Activated naive CD4-positive, alpha-beta T cell treated with Interleukin-2 at 50 U/mL for 16 hours (primary cell): ENCODE measurements at places on chromosomes 13 and 19.

DNA sequence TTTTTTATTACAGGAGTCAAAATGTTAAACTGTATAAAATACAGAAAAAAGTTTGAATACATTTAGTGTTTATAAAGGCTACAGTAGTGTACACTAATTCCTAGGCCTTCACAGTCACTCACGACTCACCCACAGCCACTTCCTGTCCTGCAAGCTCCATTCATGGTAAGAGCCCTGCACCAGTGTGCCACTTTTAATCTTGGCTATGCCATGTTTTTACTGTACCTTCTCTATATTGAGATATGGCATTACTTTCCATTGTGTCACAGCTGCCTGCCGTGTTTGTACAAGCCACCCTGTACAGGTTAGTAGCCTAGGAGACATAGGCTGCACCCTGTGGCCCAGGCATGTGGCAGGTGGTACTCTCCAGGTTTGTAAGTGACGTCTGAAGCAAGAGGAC lies 32.1 kb downstream of the C1QTNF9 start:
- no peak for DNase-seq

DNA sequence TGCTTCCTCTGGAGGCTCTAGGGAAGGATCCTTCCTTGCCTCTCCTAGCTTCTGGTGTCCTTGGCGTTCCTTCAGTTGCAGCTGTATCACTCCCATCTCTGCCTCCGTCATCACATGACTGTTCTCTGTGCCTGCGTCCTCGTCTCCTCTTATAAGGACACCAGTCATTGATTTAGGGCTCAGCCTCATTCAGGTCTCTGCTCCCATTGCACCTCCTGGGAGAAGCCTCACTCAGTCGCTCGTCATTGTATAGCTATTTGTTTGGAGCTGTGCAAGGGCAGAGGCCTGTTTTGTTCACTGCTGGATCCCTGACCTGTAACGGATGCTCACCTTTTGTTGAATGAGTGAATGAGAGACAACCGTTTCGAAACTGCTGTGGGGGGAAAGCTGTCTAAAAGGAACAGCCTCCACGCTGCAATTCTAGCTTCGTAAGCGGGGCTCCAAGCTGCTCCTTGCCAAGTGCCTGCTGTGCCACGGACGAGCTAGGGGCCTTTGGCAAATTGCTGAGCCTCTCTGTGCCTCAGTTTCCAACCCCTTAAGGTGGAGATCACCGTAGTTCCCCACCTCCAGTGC lies 17.2 kb downstream of the BRSK1 start:
- DNase-seq = no peak

- no peak for DNase-seq
These were observed 39.0 kb upstream of the IGSF23 start for GRCh38 chr19:44574186-44574950.

DNA sequence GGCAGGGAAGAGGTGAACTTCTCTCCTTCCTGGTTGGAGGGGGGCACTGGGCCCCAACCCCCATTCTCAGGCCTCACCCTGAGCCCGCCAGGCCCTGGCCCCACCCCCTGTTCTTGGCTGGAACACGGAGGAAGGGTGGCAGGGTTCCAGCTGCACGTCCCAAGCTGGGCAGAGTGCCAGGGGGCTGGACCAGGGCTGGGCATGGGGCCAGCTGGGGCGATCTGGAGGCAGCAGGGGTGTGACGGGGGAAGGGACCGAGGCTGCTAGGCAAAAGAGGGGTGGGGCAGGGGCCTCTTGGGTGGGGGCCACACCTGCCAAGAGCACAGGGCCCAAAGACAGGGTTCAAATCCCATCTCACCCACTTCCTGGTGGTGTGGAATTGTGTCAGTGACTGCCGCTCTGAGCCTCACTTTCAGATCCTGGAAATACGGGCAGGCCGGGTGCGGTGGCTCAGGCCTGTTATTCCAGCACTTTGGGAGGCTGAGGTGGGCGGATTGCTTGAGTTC lies 2.2 kb downstream of the HIF3A start:
- DNase-seq = no peak

- no peak for DNase-seq
These were observed 342.7 kb downstream of the ENOX1 start for GRCh38 chr13:43444081-43444480.

DNA sequence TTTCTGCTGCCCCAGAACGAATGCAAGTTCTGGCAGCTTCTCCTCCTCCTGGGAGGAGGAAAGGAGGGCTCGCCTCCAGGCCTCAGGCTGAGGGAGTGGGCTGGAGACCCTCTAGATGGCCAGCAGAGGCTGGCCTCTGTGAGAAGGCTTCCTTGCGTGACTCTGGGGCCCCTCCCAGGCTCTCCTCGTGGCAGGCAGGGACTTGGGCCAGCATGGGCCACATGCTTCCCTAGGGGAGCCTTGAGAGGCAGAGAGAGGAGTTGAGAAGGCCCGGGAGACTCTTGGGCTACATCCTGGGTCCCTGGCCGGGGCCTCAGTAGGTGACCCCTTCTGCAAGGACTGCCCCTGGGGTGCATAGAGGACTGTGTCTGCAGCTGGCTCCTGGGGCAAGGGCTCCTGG lies 25.9 kb downstream of the LYL1 start:
- no peak for DNase-seq
